Hematopoietic multipotent progenitor cell treated with erythropoietin and hydrocortisone succinate and interleukin-3 and kit ligand, for 8 days (in vitro differentiated cells): ENCODE measurements at places on chromosomes 6 and 20.

DNA sequence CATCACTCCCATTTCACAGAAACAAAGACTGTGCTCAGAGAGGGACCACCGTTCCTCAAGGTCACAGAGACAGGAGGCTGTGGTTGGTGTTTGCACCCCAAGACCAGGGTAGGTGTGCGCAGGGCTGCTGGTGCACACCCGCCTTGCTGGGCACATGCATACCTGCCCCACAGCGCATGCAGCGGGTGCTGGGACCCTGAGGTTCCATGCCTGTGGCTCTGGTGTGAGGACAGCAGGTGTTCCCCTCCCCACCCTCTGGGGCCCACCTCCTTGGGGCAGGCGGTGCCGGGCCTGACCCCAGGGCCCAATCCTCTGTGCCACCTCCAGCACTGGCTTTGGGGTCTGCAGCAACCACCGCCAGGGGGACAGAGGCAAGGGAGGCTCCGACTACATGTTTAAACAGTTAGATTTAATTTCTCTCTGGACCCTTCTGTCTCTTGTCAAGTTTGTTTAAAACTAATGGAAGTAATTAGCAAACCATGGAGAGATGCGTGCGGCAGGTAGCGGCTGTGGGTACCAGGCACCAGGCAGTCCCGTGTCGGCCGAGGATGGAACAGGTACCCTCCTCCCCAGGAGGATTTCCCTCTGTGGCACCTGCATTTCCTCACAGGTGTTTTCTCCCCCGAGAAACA, 327.8 kb downstream of the TAF4 start:
- no peak for DNase-seq

DNA sequence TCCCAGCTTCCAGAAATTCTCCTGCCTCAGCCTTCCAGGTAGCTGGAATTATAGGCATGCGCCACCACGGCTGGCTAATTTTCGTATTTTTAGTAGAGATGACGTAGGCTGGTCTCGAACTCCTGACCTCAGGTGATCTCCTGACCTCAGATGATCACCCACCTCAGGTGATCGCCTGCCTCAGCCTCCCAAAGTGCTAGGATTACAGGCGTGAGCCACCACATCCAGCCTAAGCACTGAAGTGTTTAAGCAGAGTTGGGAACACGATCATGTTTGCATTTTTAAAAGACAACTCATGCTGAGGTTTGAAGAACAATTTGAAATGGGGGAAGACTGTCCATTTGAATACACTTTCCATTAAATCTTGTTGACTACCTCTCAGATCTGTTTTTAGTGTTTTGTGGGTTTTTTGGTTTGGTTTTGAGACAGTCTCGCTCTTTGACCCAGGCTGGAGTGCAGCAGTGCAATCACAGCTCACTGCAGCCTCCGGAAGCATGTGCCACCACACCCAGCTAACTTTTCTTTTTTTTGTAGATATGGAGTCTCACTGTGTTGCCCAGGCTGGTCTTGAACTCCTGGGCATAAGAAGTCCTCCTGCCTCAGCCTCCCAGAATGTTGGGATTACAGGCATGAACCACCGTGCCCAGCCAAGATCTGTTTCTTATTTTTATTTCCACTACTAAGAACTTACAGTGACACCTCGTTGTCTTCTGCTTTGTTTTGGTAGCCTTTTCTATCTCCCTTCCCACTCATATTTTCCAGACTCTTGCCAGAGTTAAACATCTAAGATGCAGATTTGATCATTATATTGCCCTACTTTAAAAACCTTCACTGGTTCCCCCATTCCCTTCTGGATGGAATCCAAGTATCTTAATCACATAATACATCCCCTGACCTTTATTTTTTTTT, 5.5 kb downstream of the CASP8AP2 start:
- no peak for DNase-seq

- DNase-seq, result no peak
Observed at GRCh38 chr6:33912195-33912594, 108.4 kb upstream of the MLN start.

DNA sequence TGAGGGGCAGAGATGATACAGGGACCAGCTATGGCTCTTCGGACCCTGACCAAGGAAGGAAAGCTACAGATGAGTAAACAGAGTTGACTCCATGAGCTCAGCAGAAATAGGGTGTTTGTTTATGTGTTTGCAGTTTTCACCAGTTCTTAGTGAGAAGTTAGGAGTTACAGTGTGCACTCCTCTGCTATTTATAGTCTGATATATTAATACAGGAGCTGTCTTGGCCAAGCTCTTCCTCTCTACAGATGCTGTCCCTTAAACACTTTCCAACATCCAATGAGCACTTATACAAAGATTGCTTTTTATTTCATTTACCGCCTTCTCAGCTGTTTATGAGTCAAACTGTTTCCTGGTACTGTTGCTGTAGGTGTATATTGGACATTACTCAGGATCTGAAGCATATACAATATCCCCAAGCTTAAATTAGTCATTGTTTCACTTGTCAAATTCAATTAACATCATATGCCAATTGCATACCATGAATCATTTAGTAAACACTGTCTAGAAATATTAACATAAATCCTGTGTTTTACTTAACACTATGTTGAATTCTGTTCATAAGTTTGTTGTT, 618.0 kb downstream of the PRKN start:
- no peak for DNase-seq

GRCh38 chr6:146551545-146551944, 7.9 kb downstream of the RAB32 start:
- no peak for DNase-seq

- DNase-seq, result no peak
Observed at GRCh38 chr6:84554706-84555105, 209.7 kb downstream of the TBX18 start.

GRCh38 chr6:167898673-167899311, 72.1 kb downstream of the AFDN start:
- DNase-seq, result peak; percentile 39

- no peak for DNase-seq
Observed at GRCh38 chr6:164151161-164152120, 736.9 kb downstream of the QKI start.

DNA sequence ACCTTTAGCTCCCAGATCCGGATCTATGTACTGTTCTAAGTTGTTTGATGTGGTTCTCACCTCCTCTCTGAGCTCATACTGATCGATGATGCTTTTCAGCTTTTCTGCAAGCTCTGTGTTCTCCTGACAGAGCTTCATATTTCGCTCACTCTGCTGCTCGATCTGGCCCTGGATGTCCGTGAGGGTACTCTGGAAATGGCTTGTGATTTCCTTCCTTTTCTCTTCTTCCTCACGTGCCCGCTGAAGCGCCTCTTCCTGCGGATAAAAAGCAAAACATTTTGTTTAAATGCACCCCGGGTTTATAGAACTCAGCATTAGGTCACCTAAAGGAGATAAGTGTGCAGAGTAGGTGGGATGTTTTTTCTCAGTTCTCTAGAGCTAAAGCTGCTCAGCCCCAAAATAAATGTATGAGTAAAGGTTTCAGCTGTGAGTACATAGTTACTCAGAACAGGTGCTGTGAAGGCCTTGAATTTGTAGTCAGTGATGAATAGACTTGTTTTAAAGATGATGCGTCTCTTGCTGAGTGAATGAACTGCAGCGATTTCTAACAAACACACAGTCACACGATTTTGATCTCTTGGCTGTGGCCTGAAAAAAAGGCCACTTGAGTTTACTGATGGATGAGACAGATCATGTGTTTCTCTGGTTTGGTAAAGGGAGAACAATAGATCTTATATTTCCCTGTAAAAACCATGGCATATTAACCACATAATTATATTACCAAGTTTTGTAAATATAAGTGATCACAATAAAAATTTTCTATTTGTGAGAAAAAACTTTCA, 29.1 kb downstream of the TXLNB start:
- no peak for DNase-seq
